Activated CD4-positive, alpha-beta T cell treated with anti-CD3 and anti-CD28 coated beads, Interleukin-2, amount 10 ng/mL, durations not matched to agents 7 days and 5 days (primary cell): ENCODE measurements at places on chromosomes 6 and 20. TPM values are rescaled to one million over a fixed set of nuclear protein-coding genes. Genes with fewer than 3 reads are reported as not detected.

- no peak for DNase-seq
- H3K27me3 ChIP-seq = peaks cover 9% of the 10 kb centered on the region
- H3K4me3 ChIP-seq = no peak overlapping the region
- peaks cover 5% of the 10 kb centered on the region for H3K4me1 ChIP-seq
- no peaks in the 10 kb centered on the region for H3K36me3 ChIP-seq
- H3K27ac ChIP-seq = no peak overlapping the region
These were observed 49.4 kb upstream of the FNDC1 start for GRCh38 chr6:159119791-159120190.

GRCh38 chr6:146813554-146813953 lies 214.8 kb downstream of the ADGB start:
- no peak overlapping the region for H3K27ac ChIP-seq
- H3K36me3 ChIP-seq = no peaks in the 10 kb centered on the region
- peaks cover 2% of the 10 kb centered on the region for H3K27me3 ChIP-seq
- H3K4me1 ChIP-seq = no peaks in the 10 kb centered on the region
- no peak for DNase-seq

DNA sequence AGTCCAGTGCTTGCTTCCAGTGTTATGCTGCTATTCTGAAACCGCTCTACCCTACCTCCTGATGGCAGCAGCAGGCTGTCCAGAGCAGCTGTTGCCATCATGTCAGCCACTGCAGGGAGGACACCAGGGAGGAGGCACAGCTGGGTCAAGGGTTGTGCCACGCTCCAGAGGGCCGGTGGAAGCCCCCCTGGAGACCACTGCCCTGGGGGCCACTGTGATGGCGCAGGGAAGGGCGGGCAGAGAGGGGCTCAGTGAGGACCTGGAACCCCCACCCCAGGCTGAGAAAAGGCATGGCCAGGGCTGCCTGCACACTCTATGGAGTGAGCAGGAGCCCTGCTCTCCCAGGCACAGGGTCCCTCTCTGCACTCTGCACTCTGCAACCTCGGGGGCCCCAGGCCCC lies 271.3 kb upstream of the BTBD3 start:
- no peaks in the 10 kb centered on the region for H3K27me3 ChIP-seq
- no peak for DNase-seq
- H3K4me3 ChIP-seq = no peak overlapping the region
- no peaks in the 10 kb centered on the region for H3K4me1 ChIP-seq
- no peaks in the 10 kb centered on the region for H3K36me3 ChIP-seq

- peaks cover 6% of the 10 kb centered on the region for H3K36me3 ChIP-seq
- no peak overlapping the region for H3K4me3 ChIP-seq
- H3K27me3 ChIP-seq = peaks cover 78% of the 10 kb centered on the region
- H3K27ac ChIP-seq = no peak overlapping the region
- DNase-seq = no peak
These were observed 106.6 kb downstream of the TRIM27 start for GRCh38 chr6:28816909-28817807.

DNA sequence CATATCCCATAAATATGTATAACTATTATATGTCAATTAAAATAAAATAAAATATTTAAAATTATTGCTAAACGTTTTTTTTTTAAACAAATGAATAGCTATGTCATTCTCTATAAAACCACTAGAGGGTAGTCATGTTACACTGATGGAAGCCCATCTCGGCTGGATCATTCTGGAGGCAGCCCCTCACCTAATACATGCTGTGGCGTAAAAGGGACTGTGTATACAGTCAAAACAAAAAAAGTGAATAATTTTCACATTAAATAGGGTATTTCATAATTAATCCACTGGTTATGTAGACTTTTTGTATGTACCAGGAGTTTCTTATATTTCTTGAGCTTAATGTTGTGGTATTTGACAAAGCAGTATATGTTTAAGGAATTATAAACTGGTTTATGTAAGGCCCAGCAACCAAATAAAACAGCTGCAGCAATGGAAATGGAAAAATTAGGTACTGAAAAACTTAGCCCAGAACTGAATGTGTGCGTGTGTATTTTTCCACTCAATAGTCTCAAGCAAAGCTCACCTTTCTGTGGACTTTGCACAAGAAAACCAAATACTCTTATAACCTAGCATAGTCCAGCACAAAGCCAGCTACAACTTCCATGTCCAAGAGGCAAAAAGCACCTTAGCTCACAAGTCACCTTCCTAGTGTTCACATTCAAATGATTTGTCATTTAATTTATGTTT lies 81.7 kb downstream of the COL9A1 start:
- no peaks in the 10 kb centered on the region for H3K36me3 ChIP-seq
- no peak overlapping the region for H3K4me3 ChIP-seq
- H3K4me1 ChIP-seq = no peaks in the 10 kb centered on the region
- no peak overlapping the region for H3K27ac ChIP-seq
- DNase-seq = no peak

DNA sequence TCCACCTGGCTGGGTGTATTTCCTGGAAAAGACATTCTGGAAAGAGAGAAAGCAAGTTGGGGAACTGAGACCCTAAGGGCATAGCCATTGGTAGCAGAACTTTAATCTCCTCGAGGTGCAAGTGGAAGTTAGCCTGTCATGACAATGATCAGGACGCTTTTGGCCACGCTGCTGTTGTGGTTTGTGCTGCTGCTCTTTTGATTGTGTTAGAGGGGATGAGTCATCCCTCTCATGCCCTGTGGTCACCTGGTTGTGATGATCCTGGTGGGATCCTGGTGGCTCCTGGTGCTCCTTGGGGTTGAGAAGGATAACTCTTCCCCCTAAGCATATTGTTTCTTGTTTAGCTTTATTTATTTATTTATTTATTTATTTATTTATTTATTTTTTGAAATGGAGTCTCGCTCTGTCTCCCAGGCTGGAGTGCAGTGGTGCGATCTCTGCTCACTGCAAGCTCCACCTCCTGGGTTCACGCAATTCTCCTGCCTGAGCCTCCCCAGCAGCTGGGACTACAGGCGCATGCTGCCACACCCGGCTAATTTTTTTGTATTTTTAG lies 350.3 kb downstream of the KIF16B start:
- H3K4me3 ChIP-seq = no peak overlapping the region
- DNase-seq = no peak
- no peak overlapping the region for H3K27ac ChIP-seq
- H3K4me1 ChIP-seq = no peaks in the 10 kb centered on the region
- no peaks in the 10 kb centered on the region for H3K27me3 ChIP-seq
- H3K36me3 ChIP-seq = no peaks in the 10 kb centered on the region

DNA sequence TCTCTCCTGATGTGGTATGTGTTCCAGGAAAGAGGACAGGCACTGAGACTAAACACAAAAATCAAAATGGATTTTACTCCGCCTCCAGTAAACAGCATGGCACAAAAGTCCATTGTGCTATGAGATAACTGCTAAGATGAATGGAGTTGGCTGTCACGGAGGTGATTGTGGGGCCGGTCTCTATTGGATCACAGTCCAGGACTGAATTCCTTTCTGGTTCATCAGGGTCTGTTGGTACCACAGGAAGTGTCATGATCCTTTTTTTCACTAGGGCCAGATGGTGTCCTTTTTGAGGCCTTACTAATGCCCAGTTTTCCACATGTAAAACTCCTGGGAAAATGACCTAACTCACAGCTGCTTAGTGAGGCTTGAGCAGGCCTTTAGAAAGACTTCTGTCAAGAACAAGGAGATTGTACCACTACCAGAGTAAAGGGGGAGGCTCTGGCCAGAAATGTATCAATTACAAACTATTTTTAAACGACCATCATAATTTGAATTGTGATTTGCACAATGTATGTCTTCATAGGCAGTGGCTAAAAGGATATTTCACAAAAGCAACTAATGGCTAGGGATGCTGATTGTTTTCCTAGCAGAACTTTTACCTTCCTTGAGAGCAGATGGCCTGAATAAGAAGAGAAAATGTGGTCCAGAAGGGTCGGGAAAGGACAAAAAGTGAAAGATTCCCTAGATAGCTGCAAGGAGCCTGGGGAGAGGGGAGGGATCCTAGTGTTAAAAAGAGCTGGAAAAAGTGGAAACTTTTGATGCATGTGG lies 192.2 kb upstream of the POU3F2 start:
- no peak for DNase-seq
- no peaks in the 10 kb centered on the region for H3K36me3 ChIP-seq
- H3K4me1 ChIP-seq = no peaks in the 10 kb centered on the region

DNA sequence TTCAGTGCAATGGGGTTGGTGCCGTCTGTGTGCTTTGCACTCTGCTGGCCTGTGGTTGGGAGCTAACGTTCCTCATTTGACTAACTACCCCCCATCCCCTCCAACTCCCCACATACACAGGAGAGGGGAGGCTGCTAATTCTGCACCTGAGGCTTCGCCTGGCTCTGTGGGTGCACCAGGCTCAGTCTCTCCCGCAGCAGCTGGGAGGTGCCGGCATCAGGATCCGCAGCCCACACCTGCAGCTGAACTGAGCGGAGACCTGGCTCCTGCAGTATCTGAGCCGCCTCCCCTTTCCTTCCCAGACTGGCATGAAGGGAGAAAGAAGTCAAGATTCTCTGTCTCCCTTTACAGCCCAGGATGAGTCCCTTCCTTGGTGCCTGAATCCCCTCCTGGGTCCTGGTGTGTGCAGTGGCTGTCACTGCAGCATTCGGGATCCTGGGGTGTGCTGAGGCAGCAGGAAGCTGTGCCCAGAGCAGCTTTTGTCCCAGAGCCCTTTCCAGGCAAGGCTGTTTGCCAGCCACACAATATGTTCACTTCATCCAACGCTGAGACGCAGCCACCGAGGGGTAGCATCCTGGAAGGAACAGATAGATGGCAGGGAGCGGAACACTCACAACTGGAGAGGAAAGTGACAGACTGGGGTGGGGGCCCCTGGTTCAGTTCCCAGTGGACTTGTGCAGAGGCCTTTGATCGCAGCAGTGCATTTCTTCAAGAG lies 70.2 kb downstream of the CDH4 start:
- no peaks in the 10 kb centered on the region for H3K4me1 ChIP-seq
- DNase-seq = no peak
- no peaks in the 10 kb centered on the region for H3K27me3 ChIP-seq
- H3K27ac ChIP-seq = no peak overlapping the region
- no peaks in the 10 kb centered on the region for H3K36me3 ChIP-seq

- peaks cover 1% of the 10 kb centered on the region for H3K27me3 ChIP-seq
- H3K27ac ChIP-seq = no peak overlapping the region
- DNase-seq = no peak
- no peaks in the 10 kb centered on the region for H3K36me3 ChIP-seq
These were observed 17.9 kb upstream of the MOCS1 start for GRCh38 chr6:39952167-39952566.

DNA sequence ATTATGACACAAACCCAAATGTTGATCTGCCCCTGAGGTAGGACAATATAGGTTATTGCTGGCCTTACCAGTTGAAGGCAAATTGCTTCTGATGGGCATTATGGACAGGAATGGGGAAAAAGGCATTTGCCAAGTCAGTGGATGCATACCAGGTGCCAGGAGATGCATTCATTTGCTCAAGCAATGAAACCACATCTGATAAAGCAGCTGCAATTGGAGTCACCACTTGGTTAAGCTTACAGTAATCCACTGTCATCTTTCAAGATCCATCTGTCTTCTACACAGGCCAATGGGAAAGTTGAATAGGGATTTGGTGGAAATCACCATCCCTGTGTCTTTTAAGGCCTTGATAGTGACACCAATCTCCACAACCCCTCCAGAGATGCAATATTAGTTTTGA lies 648.6 kb downstream of the COL12A1 start:
- no peaks in the 10 kb centered on the region for H3K27me3 ChIP-seq
- H3K4me1 ChIP-seq = no peaks in the 10 kb centered on the region
- no peak overlapping the region for H3K4me3 ChIP-seq
- no peak for DNase-seq
- H3K36me3 ChIP-seq = no peaks in the 10 kb centered on the region

DNA sequence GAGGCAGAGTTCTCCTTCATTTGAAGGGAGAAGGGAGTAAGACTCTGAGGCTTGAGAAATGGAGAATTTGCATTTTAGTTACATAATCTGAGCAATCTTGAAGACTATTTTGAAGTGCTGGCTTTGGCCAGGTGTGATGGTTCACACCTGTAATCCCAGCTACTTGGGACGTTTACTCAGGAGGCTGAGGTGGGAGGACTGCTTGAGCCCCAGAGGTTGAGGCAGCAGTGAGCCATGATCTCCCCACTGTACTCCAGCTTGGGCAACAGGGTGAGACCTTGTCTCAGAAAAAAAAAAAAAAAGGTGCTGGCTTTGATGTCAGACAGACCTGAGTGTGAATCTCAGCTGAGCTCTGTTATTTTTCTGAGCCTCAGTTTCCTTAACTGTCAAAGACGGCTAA lies 12.4 kb upstream of the ARMC12 start:
- no peak overlapping the region for H3K27ac ChIP-seq
- H3K4me1 ChIP-seq = peaks cover 78% of the 10 kb centered on the region
- H3K27me3 ChIP-seq = no peaks in the 10 kb centered on the region
- no peaks in the 10 kb centered on the region for H3K36me3 ChIP-seq

- H3K27ac ChIP-seq = no peak overlapping the region
- H3K4me3 ChIP-seq = no peak overlapping the region
- H3K36me3 ChIP-seq = peaks cover 2% of the 10 kb centered on the region
- H3K27me3 ChIP-seq = no peaks in the 10 kb centered on the region
- no peak for DNase-seq
These were observed 17.8 kb upstream of the MYT1 start for GRCh38 chr20:64146301-64146935.

DNA sequence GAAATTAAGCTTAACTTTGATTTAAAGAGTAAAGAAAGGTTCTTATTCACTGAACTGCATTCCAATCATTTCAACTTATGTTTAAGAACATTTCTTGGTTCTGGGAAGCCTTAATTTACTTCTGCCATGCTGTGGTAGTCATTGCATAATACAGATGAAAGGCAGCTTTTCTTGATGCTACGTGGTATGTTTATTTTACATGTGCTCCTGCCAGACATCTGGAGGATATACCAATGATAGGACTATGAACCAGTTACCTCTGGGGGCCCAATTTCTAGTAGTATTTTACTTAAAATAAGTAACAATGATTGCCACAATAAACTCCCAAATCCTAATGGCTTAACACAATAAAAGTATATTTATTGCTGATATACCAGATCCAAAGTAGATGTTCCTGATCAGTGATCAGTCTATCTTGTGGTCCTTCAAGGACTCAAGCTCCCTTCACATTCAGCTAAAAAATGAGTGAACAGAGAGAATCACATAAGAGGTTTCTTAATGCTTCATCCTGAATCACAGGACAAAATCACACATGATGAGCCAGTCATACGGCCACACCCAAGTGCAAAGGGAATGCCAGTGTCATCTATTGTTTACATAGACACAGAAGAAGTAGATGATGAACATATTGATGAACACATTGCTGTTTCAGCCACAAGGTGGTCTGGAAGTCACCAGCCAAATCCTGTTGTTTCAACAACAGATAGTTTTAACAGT lies 56.5 kb upstream of the CCN2 start:
- no peaks in the 10 kb centered on the region for H3K4me1 ChIP-seq
- no peak for DNase-seq
- H3K36me3 ChIP-seq = no peaks in the 10 kb centered on the region

The LY6G6F gene
- total RNA-seq = not detected

The NANP gene
- 4.7 TPM for total RNA-seq

The MANEA gene
- total RNA-seq = 31.4 TPM
